ENCODE measurements at places on chromosomes 11 and 22.

GRCh38 chr22:23910496-23911190 is 16.5 kb downstream of the MIF start:
- no peak for DNase-seq

GRCh38 chr11:122832721-122833470 is 5.4 kb upstream of the CRTAM start:
- DNase-seq = no peak

- DNase-seq = no peak
These were observed 10.7 kb downstream of the RAB30 start for GRCh38 chr11:83060965-83061364.

DNA sequence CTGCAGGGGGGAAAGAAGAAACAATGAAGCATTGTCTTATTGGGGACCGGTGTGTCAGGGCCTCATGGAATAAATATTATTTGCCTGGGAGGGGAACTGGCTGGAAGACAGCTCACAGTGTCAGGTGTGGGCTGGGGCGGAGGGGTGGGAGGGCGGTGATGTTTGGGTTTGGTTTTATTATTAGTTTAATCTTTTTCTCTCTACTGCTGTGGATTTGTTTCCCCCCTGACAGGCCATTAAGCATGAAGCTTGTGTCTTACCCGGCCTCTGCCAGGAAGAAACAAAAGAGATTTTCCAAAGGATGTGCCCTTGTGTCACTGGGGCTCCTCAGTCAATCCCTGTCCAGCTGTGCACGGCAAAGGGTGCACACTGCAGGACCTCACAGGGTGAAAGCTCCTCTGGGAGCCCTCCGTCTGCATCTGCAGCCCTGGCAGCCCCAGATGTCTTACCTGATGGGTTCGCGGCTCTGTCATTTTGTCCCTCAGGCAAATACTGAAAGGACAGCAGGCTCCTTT is 203.1 kb upstream of the TMEM45B start:
- no peak for DNase-seq

DNA sequence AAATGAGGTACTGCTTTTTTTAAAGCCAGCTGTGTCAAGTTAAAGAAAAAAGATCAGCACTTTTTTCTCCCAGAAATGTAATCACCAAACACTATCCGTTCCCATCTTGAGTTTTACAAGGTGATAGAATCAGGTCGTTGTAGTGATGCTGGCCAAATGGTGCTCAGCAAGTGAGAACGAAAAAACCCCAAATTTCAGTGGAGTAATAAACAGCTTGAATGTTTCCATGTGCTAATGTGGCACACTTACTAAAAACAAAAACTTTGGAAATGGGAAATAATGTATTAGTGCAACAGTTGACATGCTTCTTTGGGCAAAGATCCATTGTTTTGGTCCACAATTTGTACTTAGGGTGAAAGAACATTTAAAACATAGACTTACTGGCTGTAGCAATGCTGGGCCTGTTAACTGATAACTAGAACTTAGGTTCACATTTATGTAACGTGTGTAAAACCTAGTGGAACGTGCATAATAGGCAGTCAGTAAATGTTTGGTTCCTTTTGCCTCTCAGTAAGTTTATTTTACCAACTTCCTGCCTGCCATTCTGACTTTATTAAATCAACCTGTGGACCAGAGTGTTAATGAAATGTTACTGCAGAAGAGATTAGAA is 15.4 kb upstream of the GDPD4 start:
- no peak for DNase-seq

DNA sequence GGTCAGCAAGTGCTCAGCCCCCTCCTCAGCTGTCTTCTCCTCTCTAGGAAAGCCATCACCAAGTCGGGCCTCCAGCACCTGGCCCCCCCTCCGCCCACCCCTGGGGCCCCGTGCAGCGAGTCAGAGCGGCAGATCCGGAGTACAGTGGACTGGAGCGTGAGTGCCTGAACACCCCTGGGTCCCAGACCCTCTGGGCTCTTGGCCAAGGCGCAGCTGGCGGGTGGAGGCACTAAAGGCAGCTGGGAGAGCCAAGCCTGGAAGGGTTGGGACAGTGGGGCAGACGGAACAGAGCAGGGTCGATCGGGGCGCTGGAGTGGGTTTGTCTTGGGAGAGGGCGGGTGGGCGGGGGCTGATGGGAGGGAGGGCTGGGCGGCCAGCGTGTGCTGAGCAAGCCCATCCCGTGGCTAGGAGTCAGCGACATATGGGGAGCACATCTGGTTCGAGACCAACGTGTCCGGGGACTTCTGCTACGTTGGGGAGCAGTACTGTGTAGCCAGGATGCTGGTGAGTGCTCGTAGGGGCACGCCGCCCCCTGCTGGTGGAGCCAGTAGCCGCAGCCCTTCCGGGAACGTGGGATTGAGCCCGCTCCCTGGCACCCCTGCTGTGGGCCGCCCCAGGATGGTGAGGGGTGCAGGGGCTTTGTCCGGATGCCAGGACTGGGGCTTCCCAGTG is 14.1 kb upstream of the MDK start:
- DNase-seq = no peak

DNA sequence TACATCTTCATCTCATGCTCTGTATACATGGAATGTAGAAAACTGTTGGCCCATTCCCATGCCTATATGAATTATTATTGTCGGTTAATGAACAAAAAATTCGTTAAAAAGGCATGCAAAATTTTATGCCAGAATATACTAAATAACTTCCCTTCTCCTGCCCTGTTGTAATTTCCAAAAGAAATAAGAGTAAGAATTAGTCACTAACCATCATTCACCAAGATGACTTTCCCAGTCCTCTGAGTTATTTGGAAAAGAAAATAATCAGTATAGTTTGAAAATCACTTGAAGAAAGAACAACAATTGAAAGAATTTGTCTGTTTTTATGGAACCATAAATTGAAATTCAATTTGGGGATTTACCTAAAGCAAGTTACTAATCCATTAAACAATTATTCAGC is 1149.1 kb upstream of the RAG2 start:
- no peak for DNase-seq

GRCh38 chr22:35830305-35830704 is 112.6 kb downstream of the APOL5 start:
- DNase-seq = no peak
